ENCODE measurements at places on chromosomes 12 and 14.

DNA sequence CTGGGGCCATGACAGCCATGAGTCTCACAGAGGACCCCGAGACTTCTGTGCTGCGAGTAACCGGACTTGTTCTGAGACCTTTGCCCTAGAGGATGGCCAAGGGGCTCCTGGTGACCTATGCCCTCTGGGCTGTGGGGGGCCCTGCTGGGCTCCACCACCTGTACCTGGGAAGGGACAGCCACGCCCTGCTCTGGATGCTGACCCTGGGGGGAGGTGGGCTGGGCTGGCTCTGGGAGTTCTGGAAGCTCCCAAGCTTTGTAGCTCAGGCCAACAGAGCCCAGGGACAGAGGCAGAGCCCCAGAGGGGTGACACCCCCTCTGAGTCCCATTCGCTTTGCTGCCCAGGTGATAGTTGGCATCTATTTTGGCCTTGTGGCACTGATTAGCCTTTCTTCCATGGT lies 2.1 kb downstream of the DNAJC22 start:
- DNase-seq: no peak

DNA sequence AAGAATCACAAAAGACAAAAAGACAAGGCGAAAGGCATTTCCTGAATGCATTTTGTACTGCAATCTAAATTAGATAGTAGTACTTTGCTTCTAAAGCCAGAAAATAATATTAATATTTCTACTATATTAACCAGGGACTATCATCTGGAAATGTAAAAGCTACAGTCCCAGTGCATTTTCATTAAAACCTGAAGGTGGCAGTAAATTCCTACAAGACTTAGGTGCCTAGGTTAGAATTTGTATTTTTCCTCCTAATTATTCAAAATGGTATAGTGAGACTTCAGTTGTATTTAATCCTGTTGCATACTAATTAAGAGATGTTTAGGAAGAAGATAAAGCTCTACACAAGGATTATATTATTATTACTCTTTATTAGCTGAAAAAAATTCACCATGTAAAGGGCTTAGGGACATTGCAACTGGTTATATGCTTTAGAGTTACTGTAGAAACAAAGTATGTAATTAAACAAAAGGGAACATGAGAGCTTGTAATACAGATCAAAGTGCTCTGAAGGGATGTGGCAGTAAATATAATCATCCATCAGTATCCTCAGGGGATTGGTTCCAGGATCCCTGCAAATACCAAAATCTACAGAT lies 53.6 kb downstream of the BRMS1L start:
- no peak for DNase-seq

DNA sequence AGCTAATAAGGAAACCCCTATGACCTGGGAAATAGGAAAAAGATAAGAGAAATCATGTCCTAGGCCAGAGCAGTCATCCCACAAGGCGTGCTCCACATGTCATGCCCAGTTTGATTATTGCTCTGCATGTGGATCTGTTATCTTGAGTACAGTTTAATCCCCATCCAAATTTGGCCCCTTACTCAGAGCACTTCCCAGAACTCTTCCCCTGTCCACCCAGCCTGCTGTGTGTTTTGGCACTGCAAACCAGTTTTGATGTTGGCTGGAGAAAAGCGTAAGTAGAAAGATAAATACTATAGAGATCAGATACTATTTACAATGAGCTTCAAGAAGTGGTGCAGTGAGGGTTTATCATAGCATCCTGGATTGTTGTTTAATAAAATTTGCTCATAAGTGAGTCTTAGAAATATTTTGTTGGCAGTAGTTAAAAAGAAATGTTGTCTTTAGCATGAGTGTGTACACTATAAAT lies 83.8 kb downstream of the PTPRB start:
- no peak for DNase-seq

GRCh38 chr12:83016218-83016835 lies 329.6 kb downstream of the TMTC2 start:
- no peak for DNase-seq

- DNase-seq: no peak
Observed at GRCh38 chr12:103852498-103852997, 11.5 kb upstream of the NT5DC3 start.

GRCh38 chr12:129873833-129874208 lies 30.0 kb downstream of the TMEM132D start:
- no peak for DNase-seq

DNA sequence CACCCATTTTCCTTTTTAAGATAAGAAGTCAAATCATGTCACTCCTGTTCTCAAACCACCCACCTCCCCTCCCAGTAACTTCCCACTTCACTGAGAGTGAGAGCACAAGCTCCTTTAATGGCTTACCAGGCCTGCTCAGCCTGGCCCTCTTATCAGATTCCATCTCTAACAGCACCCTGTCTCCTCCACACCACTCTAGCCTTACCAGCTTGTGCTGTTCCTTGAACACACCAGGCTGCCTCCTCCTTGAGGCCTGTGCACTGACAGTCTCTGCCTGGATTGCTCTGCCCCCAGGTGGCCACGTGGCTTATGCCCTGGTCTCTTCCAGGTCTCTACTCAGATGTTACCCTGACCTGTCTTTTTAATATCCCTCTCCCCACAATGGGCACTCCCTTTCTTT lies 40.1 kb upstream of the EVL start:
- DNase-seq: no peak

DNA sequence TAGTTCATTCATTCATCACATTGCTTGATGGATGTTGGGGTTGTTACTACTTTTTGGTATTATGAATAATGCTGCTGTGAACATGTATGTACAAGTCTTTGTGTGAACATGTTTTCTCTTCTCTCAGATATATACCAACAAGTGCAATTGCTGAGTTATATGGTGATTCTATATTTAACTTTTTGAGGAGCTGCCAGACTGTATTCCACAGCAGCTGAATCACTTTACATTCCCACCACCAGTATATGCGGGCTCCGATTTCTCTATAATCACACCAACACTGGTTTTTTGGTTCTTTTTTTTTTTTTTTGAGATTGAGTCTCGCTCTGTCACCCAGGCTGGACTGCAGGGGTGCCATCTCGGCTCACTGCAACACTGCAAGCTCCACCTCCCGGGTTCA lies 22.2 kb upstream of the PLEKHG6 start:
- no peak for DNase-seq
